ENCODE measurements at places on chromosomes 6 and 20.

GRCh38 chr20:11952639-11953038 is 34.9 kb downstream of the BTBD3 start:
- DNase-seq: no peak

- DNase-seq: no peak
These were observed 68.1 kb downstream of the ITCH start for GRCh38 chr20:34431168-34431567.

DNA sequence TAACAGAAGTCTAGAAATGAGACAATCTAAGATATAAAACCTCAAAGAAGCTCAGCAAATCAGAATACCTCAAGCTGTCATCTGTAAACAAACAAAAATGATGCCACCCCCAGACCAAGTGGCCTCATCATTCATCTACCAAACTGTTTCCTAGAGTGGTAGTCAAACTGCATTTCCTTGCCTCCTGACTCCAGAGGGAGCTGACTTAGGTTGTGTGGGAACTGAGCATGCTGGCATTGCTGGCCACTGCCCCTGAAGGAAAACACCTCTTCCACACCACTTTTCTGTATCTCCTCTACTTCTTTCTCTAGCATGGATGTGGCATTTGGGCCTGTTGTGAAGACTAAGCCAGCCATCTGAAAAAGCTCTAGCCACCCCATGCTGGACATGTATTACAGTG is 56.3 kb downstream of the ZHX3 start:
- no peak for DNase-seq

DNA sequence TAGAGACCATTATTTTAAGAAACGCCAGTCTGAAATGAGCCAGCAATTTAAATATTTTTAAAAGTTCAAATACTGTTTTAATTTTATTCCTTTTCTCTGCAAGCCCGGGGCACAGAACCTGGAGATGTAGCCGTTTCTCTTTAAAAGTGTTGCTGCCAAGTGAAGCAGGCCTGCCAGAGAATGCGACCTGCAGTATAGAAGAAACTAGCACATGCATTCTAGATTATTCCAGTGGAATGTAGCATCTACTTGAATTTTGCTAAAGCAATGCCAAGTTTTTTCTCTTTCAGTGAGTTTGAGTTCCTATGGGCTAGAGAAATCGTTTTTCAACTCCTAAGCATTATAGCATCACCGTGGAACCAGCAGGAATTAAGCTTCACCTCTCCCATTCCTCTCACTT is 101.3 kb downstream of the QRSL1 start:
- DNase-seq: no peak

DNA sequence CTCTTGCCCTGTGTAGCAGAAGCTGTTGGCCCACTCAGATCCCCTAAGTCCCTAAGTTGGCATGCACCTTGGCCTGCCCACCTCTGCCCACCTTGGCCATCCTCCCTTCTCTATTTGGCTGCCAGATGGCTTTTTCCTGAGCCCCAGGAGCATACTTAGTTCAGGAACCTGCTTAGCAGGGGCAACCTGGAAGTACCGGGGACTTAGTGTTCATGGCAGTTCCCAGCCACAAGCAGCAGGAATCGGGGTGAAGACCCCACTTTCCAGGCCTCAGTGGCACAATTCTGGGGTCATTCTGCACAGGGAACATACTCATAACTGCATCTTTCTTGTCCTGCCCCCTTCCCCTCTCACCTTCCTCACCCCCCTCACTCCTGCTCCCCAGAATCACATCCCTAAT is 158.0 kb upstream of the PMEPA1 start:
- no peak for DNase-seq

DNA sequence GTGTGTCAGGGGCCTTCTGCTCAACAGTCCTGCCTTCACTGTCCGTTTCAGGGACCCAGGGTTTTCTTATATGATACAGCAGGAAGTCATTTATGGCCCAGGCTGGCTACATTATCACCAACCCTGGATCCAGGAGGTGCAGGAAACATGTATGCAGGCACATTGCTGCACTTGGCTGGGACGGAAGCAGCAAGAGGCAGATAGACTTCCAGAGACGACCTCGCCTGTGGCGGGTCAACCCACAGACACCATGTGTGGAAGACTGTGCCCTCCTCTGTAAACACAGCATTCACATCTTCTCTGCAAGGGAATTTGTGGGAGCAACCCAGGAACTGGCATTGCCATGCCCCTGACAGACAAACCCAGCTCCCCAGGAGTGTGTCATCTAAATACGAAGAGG is 43.7 kb downstream of the TBC1D7 start:
- DNase-seq: no peak

DNA sequence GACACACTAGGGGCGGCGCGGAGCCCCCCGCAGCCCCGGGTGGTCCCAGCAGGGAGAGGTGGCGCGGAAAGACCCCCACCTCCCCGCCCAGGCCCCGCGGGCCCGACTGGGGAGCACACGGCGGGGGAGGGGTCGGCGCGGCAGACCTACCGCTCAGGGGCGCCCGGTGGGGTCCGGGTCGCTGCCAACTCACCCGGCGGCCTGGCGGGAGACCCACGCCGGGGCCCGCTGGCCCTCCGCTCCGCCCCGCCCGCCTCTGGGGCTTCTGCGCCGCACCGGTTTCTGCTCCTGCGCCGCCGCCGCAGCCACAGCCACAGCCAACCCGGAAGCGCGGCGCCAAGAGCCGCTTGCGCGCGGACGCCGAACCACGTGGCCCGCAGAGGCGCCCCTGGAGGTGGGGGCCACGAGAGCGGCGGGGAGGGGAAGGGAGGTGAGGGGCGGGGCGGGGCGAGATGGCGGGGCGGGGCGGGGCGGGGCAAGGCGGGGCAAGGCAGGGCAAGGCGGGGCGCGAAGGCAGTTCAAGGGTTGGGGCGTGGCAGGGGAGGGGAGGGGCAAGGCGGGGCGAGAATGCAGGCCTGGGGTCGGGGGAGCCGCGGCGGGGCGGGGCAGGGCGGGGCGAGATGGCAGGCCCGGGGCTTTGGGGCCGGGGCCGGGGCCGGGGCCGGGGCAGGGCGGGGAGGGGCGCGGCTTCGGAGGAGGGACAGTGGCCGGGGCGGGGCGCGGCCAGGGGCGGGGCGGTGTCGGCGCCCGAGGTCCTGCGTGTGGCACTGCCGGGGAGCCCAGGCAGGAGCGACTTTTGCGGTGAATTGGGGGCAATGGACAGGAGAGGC is at the start of gene ZBTB24:
Gene ZBTB24 (minus strand): TSS at position 315 of the 830 bp plus-strand sequence. CDS start 1,193 bp downstream, outside the sequence.
- DNase-seq: peak; percentile 96

DNA sequence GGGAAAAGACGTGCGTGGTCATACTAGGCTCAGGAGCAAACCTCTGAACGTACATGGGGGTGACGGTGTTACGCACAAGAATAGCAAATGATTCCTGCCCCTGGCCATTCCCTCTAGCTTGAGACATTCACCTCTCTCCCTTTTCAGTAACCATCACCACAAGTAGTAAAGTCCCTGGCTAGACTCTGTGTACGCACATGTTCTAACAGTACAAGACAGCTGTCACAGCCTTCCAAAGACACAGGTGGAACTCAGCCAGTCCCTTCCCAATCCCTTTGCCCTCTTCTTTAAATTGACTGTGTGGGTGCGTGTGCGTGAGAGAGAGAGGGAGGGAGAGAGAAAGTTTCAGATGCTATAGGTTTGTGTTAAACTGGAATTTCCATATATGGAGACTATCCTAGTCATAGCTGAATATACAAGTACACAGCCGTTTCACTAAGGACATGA is 67.3 kb downstream of the LY86 start:
- no peak for DNase-seq

GRCh38 chr6:151054306-151054705 is 185.5 kb upstream of the AKAP12 start:
- peak; percentile 40 for DNase-seq

DNA sequence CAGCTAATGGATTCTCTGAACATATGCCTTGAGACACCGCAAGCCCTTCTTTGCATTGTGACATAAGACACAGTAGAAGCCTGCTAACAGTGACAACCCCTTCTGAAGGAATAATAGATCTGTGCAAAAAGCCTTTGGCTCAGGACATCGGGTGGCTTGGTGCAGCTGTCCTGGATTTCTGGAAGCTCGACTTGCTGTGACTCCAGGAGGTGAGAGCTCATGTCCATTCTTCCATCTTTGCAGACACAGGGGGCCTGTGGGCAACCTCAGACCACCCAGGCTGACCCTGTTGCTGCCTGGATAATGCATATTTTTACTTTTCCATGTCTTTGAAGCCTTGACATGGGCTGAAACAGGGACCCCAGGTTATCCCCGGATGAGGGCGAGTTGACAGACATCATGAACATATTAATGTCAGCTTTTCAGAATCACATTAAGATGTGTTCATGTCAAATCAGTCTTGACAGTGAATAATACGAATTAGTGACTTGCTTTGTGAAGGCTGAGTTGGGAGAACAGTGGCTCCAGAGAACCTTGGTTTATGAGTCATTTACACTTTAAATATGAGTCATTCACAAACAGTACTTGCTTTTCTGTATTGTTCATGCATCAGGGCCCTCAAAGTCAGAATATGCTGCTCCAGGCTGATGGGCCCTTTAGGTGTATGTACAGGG is 66.8 kb upstream of the IYD start:
- no peak for DNase-seq

DNA sequence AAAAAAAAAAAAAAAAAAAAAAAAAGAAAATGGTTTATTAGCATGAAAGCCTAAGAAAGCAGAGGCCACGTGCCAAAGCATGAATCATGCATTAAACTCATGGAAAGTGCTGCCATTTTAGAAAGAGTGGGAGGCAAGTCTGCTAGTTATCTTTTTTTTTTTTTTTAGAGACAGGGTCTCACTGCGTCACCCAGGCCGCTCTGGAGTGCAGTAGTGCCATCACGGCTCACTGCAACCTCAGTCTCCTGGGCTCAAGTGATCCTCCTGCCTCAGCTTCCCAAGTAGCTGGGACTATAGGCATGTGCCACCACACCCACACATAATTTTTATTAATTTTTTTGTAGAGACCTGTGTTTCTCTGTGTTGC is 5.2 kb downstream of the VWA7 start:
- DNase-seq: no peak

GRCh38 chr20:51391926-51392325 is 150.6 kb downstream of the NFATC2 start:
- no peak for DNase-seq

GRCh38 chr6:40755046-40755681 is 168.0 kb upstream of the LRFN2 start:
- DNase-seq: no peak

Measured in ecto neural progenitor cell (in vitro differentiated cells).